ENCODE measurements at places on chromosomes 2 and 18.

DNA sequence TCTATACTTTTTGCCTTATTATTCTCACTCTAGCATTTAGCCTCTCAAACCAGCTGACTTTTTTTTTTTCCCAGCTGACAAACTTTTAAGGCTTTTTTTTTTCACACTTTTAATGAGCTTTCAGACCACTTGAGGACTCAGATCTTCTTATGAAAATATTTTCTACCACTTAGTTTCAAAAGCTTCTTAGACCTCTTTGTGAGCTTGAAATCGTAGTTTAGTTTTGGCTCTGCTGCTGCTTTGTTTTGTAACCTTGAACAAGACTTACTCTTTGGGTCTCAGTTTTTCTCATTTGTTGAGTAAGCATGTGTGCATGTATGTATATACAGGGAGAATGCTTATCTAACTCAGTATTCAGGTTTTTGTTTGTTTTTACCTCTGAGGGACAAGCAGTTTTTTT is 3.5 kb downstream of the NBEAL1 start:
- no peak for DNase-seq

GRCh38 chr2:222866358-222866960 is 5.6 kb downstream of the ACSL3 start:
- DNase-seq, result no peak

- no peak for DNase-seq
Measured at GRCh38 chr2:139365189-139365588, 585.0 kb upstream of the NXPH2 start.

DNA sequence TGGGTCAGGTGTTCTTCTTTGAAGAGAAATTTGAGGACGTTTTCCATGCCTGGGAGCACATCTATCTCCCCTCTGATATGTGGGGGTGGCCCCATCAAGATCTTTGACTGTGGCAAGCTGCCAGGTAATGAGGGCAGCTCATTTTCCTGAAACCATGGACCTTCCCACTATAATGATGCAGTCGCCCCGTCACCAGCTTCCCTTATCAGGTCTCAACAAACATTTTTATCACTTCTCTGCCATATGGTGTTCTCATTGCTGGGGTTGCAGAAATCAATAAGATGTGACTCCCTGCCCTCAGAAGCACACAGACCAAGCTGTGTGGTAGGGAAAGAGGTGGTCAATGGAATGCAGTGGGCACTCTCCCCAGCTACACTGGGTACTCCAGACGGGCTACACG is 48.4 kb upstream of the B3GNT7 start:
- no peak for DNase-seq

GRCh38 chr2:172647439-172647838 is 88.2 kb upstream of the RAPGEF4 start:
- DNase-seq, result no peak

DNA sequence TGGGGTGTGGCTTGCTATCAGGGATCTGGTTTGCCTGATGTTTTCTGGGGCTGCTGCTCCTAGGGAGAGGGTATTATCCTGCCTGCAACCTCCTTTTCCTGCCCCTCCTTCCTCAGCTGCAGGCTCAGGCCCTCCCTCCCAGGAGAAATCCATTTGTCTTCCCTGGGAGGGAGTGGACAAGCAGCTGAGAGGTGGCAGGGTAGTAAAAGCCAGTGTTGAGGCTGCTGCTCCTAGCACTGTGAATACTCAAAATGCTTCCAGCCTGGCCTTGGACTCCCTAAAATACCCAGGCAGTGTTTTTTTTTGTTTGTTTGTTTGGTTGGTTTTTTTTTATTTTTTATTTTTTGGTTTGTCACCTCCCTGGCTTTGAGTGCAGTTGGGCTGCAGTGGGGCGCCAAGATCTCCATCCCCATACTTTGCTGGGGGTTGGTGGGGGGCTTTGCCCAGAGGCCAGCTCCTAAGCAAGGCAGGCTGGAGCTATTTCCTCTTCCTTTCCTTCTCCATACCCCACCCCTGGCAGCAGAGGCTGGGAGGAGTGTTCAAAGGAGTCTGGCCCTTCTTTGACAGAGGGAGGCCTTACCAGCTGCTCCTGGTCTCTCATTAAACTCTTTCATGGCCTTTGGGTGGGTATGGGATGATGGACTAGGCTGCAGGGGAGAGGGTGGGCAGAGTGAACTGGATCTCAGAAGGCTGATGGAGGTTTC is 13.6 kb downstream of the HOXD3 start:
- no peak for DNase-seq

DNA sequence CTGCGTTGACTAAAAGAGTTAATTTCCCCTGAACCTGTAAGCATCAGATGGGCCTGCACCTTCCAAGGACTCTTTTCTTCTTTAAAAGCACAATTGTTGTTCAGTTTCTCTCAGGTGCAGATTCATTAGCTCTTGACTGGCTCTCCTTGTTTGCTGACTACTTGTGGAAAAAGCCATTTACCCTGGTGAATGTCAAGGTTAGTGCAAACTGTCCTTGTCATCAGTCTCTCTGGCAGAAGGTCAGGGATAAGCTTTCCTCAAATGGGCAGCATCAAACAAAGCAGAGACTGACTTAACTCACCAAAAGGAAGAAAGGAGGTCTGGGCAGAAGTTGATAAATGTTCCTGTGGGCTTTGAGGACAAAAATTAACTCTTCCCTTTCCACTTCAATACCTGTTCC is 922.7 kb downstream of the BCL11A start:
- no peak for DNase-seq

- DNase-seq, result no peak
Measured at GRCh38 chr2:31404302-31404701, 10.2 kb downstream of the XDH start.

GRCh38 chr2:53437371-53437770 is 330.2 kb upstream of the CHAC2 start:
- no peak for DNase-seq

- no peak for DNase-seq
Measured at GRCh38 chr18:55370936-55371335, 217.1 kb downstream of the TCF4 start.

GRCh38 chr18:811892-812375 is at the start of gene YES1:
YES1 (minus strand) TSS chr18:812242; CDS start chr18:756827, 55,415 bp downstream.
- DNase-seq, result no peak

DNA sequence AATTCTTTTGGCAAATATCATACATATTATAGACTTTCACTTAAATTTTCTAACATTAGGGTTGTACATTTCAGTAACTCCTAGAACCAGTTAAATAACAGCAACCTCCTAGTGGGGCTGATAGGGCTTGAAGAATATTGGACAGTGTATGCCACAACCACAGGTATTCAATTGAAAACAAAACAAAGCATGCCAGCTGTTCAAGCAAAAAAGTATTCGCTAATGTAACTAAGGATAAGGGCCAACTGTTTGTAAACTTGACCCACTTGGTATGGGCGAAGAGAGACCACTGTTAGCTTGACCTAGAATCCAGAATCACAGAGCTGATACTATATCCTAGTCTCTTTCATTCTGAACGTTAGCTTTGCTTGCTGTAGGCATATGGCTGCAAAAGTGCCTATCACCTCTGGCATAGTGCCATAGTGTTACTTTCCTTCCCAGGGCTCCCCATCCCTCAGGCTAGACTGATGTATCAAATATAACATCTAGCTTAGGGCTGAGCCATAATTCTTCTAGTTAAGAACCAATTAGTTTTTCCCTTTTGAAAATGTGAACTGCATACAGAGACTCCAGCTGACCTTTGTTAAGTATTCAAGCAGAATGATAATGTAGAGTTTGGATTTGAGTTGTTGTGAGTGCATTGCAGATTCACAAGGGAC is 458.8 kb upstream of the NRXN1 start:
- DNase-seq, result no peak

GRCh38 chr2:193966590-193966989 is 1690.4 kb upstream of the SLC39A10 start:
- peak; percentile 17 for DNase-seq

GRCh38 chr18:56869189-56869777 is 218.1 kb downstream of the WDR7 start:
- DNase-seq, result peak; percentile 63

DNA sequence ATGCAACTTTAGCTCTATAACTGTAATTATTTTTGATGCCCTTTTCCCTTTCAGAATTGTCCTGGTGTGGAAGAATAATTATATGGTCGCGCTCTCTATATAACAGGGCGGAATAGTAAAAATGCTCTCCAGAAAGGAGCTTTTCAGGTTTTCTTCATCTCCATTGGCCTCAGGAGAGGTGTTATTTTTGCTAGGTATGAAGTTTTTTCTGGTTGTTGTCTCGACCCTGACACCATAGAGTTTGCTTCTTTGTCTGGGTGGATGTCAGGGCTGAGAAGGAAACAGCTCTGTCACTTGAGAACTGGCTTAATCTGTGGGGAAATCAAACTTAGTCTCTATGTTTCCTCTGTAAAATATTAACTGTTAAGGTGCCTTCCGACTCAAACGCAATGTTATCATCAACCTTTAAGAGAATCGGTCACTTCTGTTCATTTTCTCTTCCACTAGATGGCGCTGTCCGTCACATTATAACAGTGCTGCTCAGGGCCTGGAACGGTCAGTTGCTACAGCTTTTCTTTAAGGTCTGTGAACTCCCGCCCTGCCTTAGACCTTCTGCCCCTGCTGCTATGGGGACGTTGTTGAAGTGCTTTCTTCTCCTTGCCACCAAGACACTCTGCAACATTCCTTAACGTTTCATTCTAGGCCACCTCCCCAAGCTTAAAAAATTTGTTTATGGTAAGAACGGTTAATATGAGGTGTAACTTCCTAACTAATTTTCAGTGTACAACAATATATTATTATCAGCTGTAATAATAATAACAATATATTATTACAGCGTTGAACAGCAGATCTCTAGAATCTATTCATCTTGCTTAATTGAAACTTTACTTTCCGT is 23.8 kb upstream of the SERPINB12 start:
- peak; percentile 81 for DNase-seq

DNA sequence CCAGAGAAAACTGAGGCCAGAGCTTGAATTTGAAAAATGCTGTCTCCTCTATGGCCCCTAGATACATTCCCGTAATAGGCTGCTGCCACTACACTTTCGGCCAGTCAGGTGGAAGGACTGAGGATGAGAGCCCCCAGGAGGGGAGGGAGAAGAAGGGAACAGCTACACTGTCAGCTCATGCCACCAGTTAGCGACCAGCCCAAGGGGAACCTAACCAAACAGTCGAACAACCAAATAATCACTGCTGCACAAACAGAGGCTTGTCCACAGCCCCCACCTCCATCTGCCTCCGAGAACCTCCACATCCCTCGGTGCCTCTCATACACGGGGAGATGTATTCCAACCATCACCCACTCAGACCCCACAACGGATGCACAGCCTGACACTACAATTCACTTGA is 7.3 kb downstream of the ZNF516 start:
- DNase-seq, result no peak

DNA sequence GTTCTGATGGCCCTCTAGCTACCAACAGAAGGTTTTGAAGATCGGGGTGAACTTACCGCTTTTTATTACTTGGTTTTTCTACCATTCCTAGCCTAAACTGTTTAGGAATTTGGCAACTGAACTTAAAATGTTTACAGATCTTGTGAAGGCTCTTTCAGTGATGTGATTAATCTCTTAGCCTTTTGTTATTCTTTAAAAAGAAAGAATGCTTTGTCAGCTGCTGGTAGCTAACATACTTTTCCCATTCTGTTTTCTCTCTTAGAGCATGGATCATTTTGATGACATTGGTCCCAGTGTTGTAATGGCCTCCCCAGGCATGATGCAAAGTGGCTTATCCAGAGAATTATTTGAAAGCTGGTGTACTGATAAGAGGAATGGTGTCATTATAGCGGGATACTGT is 18.1 kb downstream of the CPSF3 start:
- DNase-seq, result no peak

GRCh38 chr2:140122001-140122400 is 1341.8 kb upstream of the NXPH2 start:
- no peak for DNase-seq

DNA sequence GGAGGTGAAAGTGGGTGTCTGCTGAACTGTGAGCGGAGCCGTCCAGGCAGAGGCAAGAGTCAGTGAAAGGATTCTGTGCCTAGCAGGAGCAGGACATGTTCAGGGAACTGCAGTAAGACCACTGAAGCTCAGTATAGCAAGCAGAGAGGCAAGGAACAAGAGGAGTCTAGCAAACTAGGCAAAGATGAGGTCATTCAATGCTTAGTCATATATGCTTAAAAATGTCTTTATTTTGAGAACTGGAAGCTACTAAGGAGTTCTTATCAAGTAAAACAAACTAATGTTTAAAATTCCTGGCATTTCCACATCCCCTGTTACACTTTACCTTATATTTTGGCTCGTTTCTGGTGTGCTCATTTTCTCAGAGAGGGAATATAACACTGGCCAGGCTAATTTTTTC is 913.4 kb downstream of the CBLN2 start:
- DNase-seq, result no peak

- no peak for DNase-seq
Measured at GRCh38 chr2:134715932-134716643, 2.7 kb downstream of the TMEM163 start.

GRCh38 chr2:19038071-19039015 is 320.1 kb downstream of the OSR1 start:
- no peak for DNase-seq

GRCh38 chr18:12327510-12328178 is 19.6 kb downstream of the TUBB6 start:
- peak; percentile 21 for DNase-seq

GRCh38 chr2:105873721-105874120 is 129.0 kb downstream of the NCK2 start:
- no peak for DNase-seq

- no peak for DNase-seq
Measured at GRCh38 chr2:118986738-118987137, 44.7 kb downstream of the MARCO start.

- DNase-seq, result no peak
Measured at GRCh38 chr2:185978634-185979407, 240.2 kb downstream of the FSIP2 start.

- DNase-seq, result no peak
Measured at GRCh38 chr18:68542846-68543245, 172.1 kb downstream of the TMX3 start.

DNA sequence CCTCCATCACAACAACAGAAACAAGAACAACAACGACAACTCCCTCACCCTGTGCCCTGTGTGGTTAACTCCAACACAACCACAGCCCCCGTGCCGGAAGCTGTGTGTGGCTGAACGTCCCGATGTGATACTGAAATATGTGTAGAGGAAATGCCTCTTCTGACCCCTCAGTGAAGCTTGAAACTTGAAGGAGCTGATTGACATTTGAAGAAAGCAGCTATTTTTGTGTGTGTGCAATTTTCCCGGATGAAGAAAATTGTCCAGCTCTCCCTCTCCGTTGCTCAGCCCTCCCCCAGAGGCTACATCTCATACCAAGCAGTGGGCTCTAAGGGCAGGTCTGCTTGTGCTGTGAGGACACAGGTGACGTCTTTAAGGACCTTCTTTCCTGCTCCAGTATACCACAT is 173.8 kb downstream of the ICOS start:
- DNase-seq, result no peak

- no peak for DNase-seq
Measured at GRCh38 chr2:215521031-215521430, 85.2 kb upstream of the FN1 start.

- peak; percentile 40 for DNase-seq
Measured at GRCh38 chr2:218961651-218962570, 2.4 kb downstream of the CDK5R2 start.

GRCh38 chr2:19461504-19462255 is 103.3 kb upstream of the OSR1 start:
- DNase-seq, result no peak

Data from NCI-H748 treated with DMSO at 0.1 percent for 48 hours (cell line).